ENCODE measurements at places on chromosomes 2 and 18.

GRCh38 chr18:1392046-1392445, 487.4 kb downstream of the ADCYAP1 start:
- no peak for DNase-seq

DNA sequence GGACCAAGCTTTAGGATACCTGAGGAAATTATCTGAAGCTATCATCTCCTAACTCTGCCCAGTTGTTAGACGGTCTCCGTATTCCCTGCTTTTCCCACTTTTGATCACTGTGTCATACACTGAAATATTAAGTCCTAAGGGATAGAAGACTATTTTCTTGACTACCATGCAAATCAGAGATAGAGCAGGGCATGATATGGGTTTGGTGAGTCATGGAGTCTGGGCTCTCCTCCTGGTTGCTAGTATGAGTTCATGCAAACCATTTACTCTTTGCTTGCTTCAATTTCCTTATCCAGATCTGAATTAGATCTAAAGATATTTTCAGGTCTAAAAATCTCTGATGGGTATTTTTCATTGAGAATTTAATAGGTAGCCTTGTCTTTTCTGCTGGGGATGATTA, 55.0 kb downstream of the EHBP1 start:
- no peak for DNase-seq

GRCh38 chr18:25880441-25880840, 210.0 kb downstream of the SS18 start:
- no peak for DNase-seq

DNA sequence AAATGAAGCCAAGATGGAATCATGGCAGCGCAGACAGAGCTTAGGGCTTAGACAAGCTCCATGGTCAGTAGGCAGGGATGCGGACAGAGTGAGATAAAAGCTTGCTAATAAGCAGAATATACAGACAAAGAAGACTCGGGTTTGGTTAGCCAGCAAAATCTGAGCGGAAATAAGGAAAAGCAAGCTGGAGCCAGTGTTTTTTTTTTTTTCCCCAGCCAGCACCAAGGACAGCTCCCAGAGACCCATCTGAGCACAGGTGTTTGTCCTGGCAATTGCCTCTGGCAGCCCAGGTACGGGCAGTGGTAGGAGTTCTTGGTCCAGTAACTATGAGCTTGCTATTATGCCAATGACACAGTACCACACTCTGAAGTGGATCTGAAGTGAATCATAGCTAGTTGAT, 187.6 kb downstream of the ADCYAP1 start:
- no peak for DNase-seq

DNA sequence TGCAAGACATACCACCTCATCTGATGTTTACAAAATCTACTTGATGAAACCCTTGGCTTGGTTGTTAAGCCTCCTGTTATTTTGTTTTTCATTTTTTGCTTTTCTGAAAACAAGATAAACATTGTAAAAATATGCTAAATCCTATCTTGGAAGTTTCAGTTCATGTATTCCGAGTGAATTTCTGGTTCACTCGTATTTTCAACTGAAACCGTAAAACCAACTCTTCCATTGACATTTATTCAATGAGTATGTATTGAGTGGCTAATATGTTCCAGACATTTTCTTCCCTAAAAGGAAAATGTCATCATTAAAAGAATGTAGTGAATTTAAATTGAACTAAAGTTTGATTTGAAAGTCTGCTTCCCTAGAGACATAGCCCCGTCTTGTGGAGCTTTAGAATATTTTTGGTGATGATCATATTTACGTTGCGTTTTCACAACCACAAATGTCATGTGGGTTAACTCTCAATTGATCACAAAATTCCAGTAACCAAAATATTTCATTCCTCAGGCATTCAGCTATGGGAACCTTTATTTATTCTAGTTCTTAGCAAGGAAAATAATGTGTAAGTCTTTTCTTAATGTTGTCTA, 204.2 kb downstream of the MBD2 start:
- no peak for DNase-seq

- no peak for DNase-seq
Measured at GRCh38 chr2:119463136-119463535, 31.5 kb downstream of the TMEM37 start.

DNA sequence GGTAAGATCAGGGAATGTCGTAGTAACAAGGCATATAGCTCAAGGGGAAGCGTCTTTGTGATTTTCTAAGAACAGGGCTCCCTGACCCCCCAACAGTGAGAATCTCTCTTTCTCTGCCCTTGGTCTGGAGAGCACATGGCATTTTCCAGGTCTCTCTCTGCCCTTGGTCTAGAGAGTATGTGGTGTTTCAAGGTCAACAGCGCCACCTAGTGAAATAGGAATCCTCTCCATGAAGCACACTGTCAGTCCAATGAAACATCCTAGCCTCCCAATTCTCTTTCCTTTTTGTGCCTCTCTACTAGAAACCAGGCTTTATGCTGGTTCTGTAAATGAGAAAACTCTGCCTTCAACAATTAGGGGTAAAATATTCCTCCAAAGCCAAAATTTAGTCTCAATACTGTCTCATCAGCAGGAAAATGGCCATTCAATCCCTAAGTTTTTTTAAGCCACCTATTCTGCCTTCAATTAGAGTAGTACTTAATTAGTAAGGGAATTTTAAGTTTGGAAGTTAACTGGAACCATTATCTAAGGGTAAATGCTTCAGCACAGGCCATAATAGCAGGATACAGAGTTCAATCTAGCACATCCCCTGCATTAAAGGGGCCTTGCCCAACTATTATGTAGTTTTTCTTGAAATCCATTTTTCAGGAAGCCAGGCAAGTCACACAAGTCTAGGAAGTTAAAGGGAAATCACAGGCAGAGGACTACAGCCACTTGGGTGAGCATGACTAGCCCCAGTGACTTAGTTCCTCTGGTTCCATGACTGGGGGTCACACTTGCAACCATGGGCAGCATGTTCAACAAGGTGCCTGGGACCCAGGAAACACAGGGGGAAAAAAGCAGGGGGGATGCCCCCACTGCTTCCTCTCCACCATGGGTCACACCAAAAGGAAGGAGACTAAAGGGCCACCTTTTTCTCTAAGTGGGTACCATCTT, 12.4 kb downstream of the DYM start:
- peak; percentile 6 for DNase-seq

- no peak for DNase-seq
Measured at GRCh38 chr2:27296481-27296880, 11.8 kb downstream of the UCN start.

- no peak for DNase-seq
Measured at GRCh38 chr2:12083713-12084419, 337.4 kb downstream of the LPIN1 start.

- no peak for DNase-seq
Measured at GRCh38 chr18:10750191-10751035, 224.6 kb downstream of the NAPG start.

DNA sequence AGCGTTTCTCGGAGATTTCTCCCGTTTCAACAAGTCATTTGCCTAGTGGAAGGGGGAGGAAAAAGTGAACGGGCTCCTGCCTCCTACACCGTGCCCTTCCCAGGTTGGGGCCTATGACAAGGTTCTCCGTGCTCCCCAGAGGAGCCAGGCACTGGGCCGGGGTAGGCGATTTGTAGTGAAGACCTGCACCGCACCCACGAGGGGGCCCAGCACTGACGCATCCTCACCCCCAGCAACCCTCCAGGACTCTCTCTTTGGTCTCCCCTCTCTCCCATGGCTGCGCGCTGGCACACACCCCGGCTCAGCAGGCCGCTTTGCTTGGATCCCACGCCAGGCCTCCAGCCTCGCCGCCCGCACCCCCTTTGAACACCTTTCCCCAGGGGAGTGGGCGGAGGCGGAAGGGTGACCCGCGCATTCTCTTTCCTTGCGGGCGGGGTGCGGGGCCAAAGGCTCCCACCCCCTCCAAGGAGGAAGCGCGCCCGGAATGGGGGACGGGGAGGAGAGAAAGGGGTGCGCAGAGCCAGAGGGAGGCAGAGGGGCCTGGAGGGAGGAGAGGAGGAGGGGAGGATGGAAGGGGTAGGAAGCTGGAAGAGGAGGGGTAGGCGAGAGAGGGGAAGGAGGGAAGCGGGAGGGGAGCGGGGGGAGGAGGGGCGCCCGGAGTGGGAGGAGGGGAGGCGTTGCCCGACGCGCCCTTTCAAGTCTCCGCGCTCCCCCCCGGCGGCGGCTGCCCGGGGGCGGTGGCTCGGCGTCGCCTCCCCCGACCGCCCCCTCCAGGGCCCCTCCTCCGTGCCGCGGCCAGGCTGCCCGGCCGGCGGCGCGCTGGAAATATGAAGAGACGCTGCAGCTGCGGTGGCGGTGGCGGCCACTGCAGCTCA, at the start of gene APCDD1:
Gene APCDD1, plus strand, starts transcription at position 830 of the 875 bp plus-strand sequence. CDS start 347 bp downstream, outside the sequence.
- no peak for DNase-seq

- DNase-seq, result no peak
Measured at GRCh38 chr2:238700506-238701340, 147.2 kb upstream of the TWIST2 start.

DNA sequence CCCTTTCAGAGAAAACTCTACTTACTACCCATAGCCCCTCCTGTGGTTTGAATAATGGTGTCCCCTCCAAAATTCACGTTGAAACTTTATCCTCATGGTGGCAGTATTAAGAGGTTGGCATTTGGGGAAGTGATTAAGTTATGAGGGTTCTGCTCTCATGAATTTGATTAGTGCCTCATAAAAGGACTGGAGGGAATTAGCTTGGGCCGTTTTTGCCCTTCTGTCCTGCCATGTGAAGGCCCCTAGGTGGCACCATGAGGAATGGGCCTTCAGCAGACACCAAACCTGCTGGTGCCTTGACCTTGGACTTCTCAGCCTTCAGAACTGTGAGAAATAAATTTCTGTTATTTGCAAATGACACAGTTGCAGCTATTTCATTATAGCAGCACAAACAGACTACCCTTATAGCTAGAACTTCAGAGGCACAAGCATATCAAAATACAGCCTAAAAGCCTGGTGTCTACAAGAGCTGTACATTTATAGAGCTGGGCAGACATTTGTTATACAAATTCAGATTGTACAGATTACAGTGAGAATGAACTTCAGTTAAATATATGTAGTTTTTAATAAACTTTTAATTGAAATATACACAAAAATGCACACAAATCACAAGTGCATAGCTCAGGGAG, 2.6 kb upstream of the PTPN2 start:
- DNase-seq, result no peak

DNA sequence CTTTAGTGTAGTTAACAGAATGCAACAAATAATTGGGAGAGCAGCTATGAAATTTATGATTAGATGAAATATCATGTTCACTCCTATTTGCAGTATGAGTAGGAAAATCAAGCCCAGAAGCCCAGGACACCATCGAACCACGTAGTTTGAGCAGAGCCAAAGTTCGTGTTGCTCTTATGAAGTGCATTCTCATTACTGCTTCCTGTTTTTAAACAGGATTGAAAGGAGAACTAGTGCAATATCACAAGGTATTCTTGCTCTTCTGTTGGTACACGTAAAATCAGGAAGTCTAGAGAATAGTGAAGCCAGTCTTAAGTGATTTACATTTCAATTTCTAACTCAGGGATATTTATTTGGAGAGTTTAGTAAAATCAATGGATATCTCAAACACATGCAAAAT, 21.1 kb downstream of the ARHGAP15 start:
- DNase-seq, result no peak

GRCh38 chr18:41870817-41871216, 84.2 kb upstream of the PIK3C3 start:
- no peak for DNase-seq

- DNase-seq, result no peak
Measured at GRCh38 chr2:12119841-12120240, 373.4 kb downstream of the LPIN1 start.

Measured in NCI-H187 (cell line).